ENCODE measurements at places on chromosomes 3 and 15.

DNA sequence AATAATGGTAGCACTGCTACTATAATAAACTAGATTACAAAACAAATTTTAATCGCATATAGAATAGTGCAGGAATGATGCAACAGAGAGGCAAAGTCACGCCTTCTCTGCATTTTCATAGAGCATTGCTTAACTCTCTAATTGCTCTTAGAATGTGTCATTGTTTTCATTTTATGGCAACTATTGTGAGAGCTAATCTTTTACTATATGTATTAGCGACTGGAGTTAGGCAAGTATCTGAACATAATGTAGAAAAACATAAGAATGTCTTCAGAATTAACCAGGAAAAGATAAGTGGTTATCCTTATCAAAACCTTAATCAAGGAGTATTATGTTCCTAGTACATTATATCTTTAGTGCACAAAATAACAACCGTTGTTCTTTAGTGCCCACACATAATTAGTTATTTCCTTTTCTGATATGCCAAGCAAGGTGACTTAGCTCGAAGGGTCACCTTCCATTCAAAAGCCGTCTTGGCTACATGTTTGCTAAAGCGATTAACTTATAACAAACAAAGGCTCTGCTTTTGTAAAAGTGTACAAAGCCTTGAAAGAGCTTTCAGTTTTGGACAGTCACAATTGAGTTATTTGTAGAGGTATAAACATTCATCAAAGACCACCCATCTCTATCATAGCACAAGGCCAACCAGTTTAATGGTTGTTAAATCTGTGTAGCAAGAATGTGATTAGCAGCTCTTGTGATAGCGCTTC is 1328.9 kb downstream of the ROBO2 start:
- no peak for DNase-seq

DNA sequence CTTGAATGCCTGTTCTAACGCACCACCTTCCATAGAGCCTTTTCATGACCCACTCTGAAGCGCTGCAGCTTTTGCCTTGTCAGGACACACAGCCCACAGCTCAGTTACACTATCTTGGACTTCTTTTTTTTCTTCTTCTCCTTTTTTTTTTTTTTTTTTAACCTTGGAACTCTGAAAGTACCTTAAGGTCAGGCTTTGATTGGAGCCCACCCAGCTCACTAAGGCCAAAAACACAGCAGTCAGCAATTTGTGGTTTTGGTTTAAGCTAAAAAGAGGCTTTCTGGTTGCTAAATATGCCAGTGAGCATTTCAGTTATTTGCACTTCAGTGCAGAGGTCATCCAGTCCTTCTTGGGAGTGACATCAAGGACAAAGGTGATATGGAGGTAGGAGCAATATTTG is 1.7 kb downstream of the SLC25A20 start:
- no peak for DNase-seq

GRCh38 chr3:158460926-158461325 is 110.1 kb upstream of the MLF1 start:
- no peak for DNase-seq

DNA sequence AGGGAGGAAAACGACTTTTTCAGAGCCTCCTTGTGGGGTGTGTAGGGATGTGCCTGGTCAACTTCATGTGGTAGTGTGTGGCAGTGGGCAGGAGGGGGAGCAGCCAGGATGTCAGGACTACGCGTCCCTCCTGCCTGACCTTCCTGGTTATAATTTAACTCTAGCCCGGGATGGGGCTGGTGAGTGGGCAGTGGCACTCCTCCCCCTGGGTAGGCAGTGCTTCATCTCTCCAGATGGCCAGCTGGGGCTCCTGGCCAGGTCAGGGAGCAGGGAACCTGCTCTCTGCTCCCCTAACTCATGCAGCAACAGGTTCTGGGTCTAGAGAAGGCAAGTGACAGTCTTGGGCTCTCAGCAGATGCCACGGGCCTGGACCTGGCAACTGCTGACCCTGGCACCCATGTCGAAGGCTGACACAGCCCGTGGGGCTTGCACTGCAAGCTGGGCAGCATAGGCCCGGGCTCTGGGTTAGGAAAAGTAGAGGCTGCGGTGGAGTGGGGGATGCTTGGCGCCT is 2.6 kb downstream of the ITIH4 start:
- no peak for DNase-seq

DNA sequence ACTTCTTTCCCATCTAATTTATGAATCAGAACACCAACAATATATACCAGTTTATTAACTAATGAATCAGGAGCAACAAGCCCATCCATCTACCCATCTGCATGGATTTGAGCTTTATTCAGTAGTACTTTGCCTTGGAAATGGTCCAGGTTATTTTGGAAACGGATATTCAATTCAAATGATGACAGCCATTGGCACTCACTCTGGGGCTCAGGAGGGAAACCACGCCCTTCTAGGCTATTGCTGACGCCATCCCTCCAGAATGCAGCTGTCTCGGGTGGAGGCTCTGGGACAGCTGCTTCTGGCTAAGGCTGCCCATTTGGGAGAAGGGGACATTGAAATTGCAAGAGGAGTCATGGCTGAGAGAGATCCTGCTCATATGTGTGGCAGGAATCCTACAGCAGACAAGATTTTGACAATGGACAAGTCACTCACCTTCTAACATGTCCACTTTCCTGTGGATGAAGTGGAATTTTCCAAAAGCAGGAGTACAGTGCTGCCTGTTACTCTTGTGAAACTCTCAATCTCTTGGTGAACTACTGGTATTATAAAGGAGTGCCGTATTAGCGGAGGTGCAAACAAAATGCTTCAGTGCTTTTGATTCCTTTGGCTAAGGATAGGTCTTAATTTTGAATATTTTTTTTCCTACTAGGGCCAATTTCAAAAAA is 29.3 kb upstream of the TRAK1 start:
- DNase-seq, result peak; percentile 92

DNA sequence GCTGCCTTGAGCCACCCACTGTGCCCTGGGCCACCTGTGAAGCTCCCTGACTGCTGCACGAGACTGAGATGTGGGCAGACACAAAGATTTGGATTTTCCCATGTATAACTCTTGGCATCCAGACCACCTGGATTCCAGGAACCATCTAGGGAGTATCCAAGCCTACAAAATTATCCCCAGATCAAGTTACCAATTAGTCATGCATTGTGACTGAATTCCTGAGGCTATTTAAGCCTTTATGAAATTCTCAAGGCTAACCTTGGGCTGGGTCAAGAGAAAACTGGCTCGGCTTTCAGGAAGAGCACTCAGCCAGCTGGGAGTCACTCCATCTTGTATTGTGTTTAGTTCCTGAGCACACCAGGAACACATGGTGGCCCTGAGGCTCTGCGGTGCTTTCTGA is 13.3 kb upstream of the ATP13A5 start:
- DNase-seq, result peak; percentile 84

DNA sequence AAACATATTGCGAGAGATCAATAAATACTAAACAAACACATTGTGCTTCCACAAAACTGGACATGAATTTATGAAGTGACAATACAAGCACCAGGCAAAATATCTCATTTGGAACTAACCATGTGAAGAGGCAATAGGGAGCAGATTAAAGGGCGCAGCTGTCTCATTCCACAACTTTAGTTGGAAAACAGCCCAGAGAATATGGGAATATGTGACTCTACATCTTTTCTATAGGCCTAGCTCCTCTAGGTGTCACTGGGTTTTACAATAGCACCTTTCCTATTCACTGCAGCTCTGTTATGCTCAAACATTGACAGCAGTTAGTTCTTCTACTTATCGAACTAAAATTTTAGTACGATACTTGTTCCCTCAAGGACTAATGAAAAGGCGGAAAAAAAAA is 866.3 kb upstream of the GBE1 start:
- no peak for DNase-seq

- DNase-seq, result no peak
These were observed 15.2 kb downstream of the TRPM1 start for GRCh38 chr15:31086344-31086743.

- no peak for DNase-seq
These were observed 1.2 kb upstream of the USF3 start for GRCh38 chr3:113697500-113698090.

DNA sequence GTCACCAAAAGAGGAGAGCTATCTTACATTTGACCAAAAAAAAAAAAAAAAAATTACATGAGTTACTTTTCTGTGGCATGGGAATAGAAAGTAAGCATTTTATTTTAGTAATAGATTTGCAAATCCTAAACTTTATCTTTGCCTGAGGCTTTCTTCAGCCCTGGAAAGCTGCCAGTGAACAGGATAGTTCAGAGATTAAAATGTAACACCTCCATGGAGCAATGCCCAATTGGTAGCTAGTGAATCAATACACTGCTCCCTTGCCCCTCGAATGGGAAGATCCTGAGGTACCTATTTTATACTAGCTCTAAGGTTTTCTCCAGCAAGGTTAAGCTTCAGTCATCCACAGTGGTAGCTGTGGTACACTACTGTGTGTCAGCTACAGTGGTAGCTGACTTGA is 867.1 kb downstream of the NAALADL2 start:
- no peak for DNase-seq

GRCh38 chr15:26790118-26790517 is 17.3 kb upstream of the GABRB3 start:
- DNase-seq, result no peak

GRCh38 chr3:110459021-110459420 is 612.6 kb upstream of the NECTIN3 start:
- DNase-seq, result no peak

DNA sequence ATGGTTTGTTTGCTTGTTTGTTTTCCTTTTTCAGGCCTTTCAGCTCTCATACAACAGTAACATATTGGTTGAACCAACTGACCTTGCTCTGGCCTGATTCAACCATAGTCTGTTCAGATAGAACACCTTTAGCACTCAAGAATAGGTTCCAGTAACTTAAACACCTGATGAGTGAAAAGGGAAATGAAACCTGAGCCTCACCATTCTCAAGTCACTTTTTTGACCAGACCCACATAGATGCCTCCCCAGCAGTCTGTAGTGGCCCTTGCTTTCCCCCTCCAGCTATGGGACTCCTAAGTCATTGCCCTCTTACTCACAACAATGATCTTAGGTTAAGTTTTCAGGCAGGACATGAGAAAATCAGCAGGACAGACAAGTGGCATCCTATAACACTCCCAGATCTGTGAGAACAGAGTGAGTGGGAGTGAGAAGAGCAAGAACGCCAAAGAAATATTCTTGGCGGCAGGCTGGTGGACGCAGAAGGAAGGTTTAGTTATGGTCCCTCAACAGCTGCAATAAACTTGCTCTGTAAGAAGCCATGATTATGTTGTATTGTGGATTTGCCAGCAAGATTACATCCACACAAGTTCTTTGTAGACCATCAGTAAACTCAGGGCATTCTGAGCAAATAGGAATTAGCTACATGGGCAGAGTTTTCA is 367.5 kb downstream of the MECOM start:
- no peak for DNase-seq

DNA sequence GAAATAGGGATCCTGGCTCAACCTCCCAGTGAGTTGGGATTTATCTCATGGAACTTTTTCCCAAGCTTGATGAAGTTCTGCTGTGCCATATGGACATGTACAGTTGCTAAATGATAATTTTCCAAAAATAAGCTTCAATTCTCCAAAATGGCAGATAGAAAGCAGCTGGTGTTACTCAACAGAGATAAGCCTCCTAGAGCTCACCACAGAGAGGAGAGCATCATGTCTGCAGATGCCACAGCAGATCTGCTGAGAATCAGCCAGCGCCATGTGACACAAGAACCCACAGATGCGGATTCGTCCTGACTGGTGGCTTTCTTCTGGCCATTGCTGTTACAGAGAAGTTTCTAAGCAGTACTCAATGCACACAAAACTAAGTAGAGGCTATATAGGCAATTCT is 50.6 kb downstream of the AGTR1 start:
- DNase-seq, result no peak

DNA sequence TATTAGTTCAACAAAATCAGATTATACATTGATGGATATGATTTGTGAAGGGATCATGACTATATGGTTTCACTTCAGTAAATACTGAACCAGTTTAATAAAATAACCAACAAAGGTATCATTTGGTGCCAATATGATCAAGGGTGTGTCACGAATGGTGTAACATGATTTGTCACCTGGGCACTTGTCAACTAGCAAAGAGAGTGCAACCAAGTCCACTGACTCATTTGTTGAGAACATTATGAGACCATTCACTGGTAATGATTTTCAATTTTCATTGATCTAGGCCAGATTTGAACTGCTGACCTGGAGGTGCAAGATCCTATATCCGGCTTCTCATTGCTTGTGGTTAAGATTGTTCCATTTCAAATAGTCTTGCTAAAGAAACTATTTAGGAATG is 1037.9 kb downstream of the ROBO2 start:
- no peak for DNase-seq

DNA sequence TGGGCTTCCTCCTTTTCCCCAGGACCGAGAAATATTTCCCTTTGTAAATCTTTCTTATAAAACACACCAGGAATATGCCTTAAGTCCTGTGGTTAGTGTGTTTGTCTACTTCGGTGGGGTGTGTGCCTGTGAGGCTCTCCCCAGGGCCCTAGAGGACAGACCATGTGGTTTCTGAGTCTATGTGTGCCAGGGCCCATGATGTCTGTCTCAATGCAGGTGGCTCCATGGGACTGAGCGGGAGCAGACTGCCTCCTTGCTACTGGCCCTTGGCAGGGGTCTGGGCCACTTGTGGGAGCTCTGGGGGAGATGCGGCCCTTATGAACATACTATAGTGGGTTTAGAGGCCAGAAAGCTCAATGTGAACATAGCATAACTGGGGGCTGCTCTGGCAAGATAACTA is 37.6 kb downstream of the SCN5A start:
- no peak for DNase-seq

DNA sequence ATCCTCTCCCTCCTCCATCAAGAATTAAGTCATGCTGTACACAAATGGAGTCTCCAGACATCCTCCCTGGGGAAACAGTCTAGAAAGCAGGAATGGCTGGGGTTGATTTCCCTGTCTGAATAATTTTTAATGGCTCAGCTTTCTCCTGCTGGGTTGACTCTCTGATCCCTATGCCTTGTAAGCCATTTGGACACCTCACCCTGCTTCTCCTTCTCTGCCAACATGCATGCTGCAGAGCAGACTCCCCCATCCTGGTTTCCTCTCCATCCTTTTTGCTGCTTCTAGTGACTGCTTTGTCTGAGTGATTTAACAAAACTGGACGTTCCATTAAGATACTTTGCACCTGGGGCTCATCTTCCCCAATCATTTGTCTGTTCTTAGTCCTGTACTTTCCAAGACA is 22.2 kb downstream of the SV2B start:
- no peak for DNase-seq

DNA sequence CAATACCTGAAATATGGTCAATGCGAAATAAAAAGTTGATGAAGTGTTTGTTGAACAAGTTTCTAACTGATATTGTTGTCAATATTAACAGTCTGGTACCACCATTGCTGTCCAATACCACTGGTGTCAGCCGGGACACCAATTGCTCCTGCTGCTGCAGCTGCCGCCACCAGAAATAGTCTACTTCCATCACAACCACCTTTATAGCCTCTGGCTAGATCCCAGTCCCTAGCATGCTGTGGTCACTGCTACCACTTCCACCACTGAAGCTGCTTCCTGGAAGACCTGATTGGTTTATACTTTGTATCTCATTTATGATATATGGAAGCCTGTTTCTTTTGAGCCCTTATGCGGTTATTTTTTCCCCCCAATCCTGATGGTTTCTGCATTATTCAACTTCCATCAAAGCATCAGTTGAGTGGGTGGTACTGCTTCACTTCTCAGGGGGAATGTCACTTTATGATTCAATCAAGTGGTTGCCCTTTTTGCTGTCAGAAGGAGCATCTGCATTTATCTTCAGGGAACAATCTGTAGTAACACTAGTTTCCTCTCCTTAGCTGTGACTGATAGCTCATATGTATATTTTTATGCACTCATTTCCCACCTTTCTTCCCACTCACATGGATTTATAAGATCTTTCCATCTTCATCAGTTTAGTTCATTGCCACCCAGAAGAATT is 11.7 kb downstream of the LNP1 start:
- no peak for DNase-seq

GRCh38 chr3:113261626-113262303 is 50.4 kb downstream of the BOC start:
- DNase-seq, result no peak
